ENCODE measurements at places on chromosomes 5 and 9. TPM values are rescaled to one million over a fixed set of nuclear protein-coding genes. Genes with fewer than 3 reads are reported as not detected.
A peak's percentile ranks its signal among the peaks of the same experiment; 100 is the strongest.

- DNase-seq: no peak
- no peaks in the 10 kb centered on the region for H3K27me3 ChIP-seq
- H3K36me3 ChIP-seq: peaks cover 30% of the 10 kb centered on the region
- H3K27ac ChIP-seq: peak overlapping the region; percentile 76
- peaks cover 10% of the 10 kb centered on the region for H3K4me1 ChIP-seq
These were observed 48.1 kb downstream of the CFAP90 start for GRCh38 chr5:7802855-7803254.

DNA sequence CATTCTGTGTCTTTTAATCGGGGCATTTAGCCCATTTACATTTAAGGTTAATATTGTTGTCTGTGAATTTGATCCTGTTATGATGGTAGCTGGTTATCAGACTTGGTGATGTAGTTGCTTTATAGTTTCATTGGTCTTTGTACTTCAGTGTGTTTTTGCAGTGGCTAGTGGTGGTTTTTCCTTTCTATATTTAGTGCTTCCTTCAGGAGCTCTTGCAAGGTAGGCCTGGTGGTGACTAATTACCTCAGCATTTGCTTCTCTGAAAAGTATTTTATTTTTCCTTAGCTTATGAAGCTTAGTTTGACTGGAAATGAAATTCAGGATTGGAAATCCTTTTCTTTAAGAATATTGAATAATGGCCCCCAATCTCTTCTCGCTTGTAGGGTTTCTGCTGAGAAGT lies 156.9 kb downstream of the CNTLN start:
- no peaks in the 10 kb centered on the region for H3K27me3 ChIP-seq
- no peak overlapping the region for H3K4me3 ChIP-seq
- DNase-seq: no peak
- no peaks in the 10 kb centered on the region for H3K36me3 ChIP-seq
- H3K4me1 ChIP-seq: no peaks in the 10 kb centered on the region

DNA sequence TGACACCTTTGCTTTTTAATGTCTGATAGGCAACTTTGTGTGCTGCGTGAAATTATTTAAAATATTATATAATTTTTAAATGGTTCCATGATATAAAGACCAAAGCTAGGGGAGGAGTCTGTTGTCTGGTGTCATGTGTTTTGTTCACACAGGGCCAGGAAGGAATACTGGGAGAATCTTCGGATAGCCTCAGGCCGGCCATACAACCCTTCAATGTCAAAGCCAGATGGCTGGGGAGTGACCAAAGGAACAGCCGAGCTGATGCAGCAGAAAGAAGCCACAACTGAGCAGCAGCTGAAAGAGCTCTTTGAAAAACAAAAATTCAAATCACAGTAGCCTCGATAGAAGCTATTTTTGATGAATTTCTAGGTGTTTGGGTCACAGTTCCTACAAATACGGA lies 19.2 kb downstream of the BHMT start:
- H3K27ac ChIP-seq: no peak overlapping the region
- no peak for DNase-seq
- no peak overlapping the region for H3K4me3 ChIP-seq
- no peaks in the 10 kb centered on the region for H3K27me3 ChIP-seq

DNA sequence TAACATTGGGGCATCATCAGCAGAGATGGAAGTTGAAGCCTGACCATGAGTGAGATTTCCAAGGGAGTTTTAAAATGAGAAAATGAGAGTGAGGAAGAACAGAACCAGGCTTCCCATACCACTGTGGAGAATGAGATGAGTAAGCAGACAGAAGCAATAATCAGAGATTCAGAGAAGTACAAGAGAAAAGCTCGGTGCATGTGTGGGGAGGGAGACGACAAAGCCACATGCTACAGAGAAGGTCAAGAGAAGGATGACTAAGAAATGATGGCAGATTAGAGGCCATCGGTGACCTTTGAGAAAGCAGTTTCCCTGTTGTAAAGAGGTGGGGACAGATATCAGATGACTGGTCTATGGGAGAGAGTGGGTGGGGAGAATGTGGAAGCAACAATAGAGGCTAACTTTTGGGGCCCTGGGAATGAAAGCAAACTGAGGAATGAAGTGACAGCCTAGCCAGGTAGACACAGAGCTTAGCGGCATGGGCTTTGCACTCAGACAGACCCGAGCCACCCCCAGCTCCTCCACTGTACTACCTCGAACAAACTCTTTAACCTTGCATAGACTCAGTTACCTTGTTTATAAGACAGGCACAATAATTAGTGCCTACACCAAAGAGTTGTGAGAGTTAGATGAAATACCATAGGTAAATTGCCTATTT lies 207.7 kb downstream of the PIK3R1 start:
- no peak for DNase-seq
- H3K27me3 ChIP-seq: no peaks in the 10 kb centered on the region
- H3K4me3 ChIP-seq: no peak overlapping the region
- peaks cover 10% of the 10 kb centered on the region for H3K4me1 ChIP-seq
- no peak overlapping the region for H3K27ac ChIP-seq
- no peaks in the 10 kb centered on the region for H3K36me3 ChIP-seq

- H3K36me3 ChIP-seq: no peaks in the 10 kb centered on the region
- no peak for DNase-seq
- H3K4me3 ChIP-seq: no peak overlapping the region
- peaks cover 35% of the 10 kb centered on the region for H3K4me1 ChIP-seq
- no peak overlapping the region for H3K27ac ChIP-seq
These were observed 11.4 kb downstream of the DCANP1 start for GRCh38 chr5:135435467-135436330.

DNA sequence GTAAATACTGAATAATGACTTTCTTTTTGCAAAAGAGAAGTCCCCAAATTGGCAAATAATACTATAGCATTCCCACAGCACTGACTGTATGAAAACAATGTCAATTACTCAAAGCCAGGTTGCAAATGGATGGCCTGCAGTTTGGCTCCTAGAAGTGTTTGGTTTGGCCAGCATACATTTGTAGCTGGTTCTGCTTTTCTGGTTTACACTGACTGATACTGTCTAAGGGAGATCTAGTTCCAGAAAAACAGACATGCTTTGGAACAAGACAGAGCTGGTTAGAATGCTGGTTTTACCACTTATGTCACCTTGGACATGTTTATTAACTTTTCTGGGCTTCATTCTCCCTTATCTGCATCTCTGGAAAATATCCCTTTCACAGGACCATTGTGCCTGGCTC lies 81.5 kb upstream of the TRPM3 start:
- no peak overlapping the region for H3K4me3 ChIP-seq
- H3K27me3 ChIP-seq: no peaks in the 10 kb centered on the region
- DNase-seq: no peak
- no peaks in the 10 kb centered on the region for H3K36me3 ChIP-seq
- H3K27ac ChIP-seq: no peak overlapping the region

GRCh38 chr9:80952363-80952922 lies 736.9 kb downstream of the TLE1 start:
- no peak for DNase-seq
- H3K27me3 ChIP-seq: no peaks in the 10 kb centered on the region
- no peak overlapping the region for H3K4me3 ChIP-seq
- no peaks in the 10 kb centered on the region for H3K4me1 ChIP-seq
- H3K27ac ChIP-seq: no peak overlapping the region

- no peaks in the 10 kb centered on the region for H3K27me3 ChIP-seq
- H3K4me3 ChIP-seq: no peak overlapping the region
- H3K36me3 ChIP-seq: no peaks in the 10 kb centered on the region
- H3K4me1 ChIP-seq: no peaks in the 10 kb centered on the region
- no peak for DNase-seq
These were observed 463.7 kb upstream of the TLE4 start for GRCh38 chr9:79107911-79108676.

GRCh38 chr9:81072758-81073157 lies 616.6 kb downstream of the TLE1 start:
- no peak overlapping the region for H3K27ac ChIP-seq
- no peaks in the 10 kb centered on the region for H3K4me1 ChIP-seq
- H3K27me3 ChIP-seq: peaks cover 3% of the 10 kb centered on the region
- DNase-seq: no peak
- no peak overlapping the region for H3K4me3 ChIP-seq

Gene TIMD4
- not detected for total RNA-seq
